Stimulated activated CD4-positive, alpha-beta T cell treated with anti-CD3 and anti-CD28 coated beads, TNF-alpha, amount 100 ng/mL, for 48 hours (primary cell): ENCODE measurements at places on chromosomes 5 and 9.

- DNase-seq: no peak
These were observed 3.5 kb downstream of the RUFY1 start for GRCh38 chr5:179553875-179554274.

GRCh38 chr9:118829334-118829733 lies 539.9 kb downstream of the BRINP1 start:
- DNase-seq: no peak

DNA sequence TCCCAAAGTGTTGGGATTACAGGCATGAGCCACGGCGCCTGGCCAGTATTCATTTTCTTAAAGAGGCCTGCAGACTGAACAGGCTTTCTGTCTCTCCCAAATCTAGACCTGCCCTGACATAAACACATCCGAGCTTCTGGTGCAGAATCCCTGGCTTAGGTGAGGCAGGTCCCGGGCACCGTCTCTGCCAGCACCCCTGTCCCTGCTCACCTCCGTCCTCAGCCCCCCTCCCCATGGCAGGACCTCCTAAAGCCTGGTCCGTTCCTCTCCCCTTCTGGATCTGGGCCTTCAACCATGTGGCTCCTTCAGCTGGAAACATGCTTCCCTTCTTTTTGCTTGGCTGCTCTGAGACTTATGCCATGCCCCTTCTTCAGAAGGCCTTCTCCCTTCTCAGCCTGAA lies 22.7 kb upstream of the RXRA start:
- DNase-seq: no peak

DNA sequence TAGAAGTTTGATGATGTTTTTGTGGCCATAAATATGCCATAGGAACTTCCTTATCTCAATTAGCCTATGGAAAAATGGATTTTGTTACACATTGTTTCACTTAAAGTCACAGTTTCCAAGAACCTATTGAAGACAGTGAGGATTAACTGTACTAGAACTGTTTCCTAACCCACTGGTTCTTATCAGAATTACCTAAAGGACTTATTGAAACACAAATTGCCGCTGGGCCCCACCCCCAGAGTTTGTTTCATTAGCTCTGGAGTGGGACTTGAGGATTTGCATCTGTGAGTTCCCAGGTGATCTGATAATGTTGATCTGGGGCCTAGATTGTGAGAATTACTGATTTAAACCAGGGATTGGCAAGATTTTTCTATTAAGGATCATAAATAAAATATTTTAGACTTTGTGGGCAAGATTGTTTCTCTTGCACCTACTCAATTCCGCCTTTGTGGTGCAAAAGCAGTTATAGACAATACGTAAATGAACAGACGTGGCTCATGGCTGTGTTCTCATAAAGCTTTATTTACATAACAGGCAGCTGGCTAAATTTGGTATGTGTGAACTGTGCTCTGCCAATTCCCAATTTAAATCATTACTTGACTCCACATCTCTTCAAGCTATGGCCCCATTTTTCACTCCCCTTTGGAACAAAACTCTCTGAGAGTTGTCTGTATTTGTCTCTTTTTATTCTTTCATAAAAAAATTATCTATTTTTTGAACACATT lies 9.3 kb downstream of the JAK2 start:
- DNase-seq: no peak

GRCh38 chr9:38724754-38725153 lies 4.8 kb upstream of the FAM240B start:
- no peak for DNase-seq
